Erythroblast (primary cell): ENCODE measurements at places on chromosomes 2 and 18.

DNA sequence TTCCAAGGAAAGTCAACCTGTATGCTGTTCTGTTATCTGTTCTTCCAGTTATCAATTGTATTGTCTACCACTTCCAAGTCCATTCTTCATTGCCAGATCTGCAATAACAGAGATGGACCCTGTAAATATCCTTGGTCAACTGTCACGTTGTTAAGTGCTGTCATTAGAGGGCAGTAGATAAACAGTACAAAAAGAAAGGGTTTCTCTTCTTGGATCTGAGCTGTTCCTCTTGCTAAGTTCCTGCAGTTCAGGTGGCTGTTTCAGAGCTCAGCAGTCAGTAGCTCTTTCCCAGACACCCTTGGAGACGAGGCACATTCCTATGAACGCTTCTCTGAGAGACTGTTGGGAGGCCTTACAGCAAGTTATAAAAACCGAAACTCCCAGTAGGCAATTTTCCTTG is 957.1 kb upstream of the CHAC2 start:
- no peak for DNase-seq

GRCh38 chr2:120313695-120314615 is 32.0 kb upstream of the INHBB start:
- no peak for DNase-seq

- DNase-seq: no peak
These were observed 87.4 kb downstream of the MDH1 start for GRCh38 chr2:63676135-63676534.

DNA sequence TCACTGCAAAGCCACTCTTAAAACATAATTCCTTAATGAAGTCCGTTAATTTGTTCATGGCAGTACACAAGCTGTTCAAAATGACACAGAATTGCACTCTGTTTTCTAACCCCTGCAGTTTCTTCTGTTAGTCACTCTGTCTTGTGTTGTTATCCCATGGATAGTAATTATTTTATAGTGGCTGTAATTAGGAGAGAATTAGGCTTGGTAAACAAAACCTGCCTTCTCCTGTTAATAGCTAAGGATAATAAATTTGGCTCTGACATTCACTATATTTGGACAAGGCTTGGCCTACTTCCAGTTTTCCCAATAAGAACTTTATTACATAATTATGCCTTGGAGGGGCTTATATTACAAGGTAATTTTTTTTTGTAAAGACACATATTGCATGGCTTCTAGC is 330.3 kb upstream of the FIGN start:
- no peak for DNase-seq

DNA sequence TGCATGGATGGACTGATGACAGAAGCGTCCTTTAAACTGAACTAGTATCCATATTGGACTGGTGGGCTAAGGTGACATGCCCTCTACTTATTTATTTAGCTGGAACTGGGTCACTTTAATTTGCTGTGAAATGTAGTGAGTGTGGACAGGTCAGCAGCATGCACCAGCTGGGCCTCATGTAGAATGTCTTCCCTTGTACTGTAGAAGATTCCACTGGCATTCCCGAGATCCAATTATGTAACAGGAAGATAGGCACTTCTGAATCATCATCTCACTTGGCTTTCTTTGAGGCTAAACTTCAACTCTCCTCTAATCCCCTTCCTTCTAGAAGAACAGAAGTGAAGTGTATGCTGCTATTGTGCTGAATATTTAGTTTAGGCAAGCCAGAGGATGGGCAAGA is 296.2 kb downstream of the SLC8A1 start:
- DNase-seq: no peak

DNA sequence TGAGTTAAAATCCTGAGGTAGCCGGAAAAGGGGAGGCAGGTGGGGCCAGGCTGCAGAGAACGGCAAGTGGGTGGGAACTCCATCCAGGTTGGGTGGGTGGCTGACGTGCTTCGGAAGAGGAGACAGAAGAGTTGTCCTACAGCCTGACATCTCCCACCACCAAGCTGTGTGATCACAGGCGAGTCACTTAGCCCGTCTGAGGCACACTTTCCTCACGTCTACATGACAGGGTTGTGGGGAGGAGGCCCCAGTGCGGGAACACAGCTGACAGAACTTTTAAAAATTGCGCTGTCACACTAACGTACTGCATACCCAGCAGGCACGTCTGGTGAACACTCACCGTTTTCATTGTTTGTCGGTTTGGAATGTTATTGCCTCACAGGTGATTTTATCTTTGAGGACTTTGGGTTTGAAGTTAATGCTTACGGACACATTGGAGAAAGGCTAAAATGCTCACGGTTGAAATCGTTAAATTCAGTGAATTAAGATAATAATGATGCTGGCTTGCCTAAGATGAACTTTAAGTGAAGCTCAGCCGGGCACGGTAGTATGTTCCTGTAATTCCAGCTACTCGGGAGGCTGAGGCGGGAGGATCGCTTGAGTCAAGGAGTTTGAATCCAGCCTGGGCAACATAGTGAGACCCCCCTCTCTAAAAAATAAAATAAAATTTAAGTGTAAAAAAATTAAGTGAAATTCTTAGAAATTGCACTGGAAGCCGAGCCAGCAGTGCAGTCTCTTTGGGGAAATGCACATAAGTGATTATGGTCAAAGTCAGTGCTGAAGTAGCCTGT is 8.9 kb downstream of the EMILIN2 start:
- no peak for DNase-seq

DNA sequence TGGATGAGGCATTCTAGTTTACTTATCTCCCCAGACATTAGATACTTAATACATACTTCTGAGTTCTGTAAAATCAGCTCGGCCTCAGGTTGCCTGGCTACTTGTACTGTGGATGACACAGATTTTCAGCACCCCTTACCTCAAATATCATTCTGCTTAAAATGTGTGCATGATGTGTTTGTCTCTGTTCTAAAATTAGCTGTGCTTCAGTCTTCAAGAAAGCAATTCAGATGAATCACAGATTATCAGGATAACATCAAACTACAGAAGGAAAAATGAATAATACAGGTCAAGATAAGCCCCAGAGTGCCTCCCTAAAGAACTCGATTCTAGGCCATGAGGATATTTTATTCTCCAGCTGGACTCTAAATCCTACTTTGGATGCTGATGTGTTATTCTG is 21.3 kb upstream of the MAPRE2 start:
- DNase-seq: no peak

DNA sequence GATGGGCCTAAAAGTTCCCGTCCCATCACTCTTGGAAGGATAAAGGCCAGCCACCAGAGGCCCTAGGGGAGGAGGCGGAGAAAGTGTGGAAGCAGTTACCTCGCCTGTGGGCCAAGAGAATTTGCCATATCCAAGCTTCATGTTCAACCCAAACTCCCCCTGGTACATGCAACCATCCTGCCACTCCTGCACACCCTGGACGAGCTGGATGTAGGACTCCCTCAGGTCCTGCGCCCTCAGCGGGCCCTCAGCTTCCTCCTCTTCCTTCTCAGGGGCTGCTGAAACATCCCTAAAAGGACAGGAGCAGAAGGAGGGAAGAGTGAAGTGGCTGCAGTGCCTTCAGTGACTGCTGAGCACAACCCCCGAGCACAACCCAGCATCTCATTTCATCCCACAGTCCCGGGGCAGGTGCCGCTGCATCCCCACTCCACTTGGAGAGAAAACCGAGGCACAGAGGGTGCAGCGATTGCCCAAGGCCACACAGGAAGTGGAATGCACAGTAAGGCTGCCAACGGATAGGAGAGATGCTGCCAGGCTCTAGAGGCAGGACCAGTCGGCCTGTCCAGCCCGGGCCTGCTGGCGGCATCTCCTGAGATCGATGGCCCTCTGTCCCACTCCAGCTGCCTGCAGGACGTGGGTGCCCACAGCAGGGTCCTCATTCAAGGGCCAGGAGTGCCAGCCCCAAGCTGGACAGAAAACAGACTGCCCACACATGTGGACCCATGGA is 2.9 kb downstream of the ANKMY1 start:
- DNase-seq: no peak

DNA sequence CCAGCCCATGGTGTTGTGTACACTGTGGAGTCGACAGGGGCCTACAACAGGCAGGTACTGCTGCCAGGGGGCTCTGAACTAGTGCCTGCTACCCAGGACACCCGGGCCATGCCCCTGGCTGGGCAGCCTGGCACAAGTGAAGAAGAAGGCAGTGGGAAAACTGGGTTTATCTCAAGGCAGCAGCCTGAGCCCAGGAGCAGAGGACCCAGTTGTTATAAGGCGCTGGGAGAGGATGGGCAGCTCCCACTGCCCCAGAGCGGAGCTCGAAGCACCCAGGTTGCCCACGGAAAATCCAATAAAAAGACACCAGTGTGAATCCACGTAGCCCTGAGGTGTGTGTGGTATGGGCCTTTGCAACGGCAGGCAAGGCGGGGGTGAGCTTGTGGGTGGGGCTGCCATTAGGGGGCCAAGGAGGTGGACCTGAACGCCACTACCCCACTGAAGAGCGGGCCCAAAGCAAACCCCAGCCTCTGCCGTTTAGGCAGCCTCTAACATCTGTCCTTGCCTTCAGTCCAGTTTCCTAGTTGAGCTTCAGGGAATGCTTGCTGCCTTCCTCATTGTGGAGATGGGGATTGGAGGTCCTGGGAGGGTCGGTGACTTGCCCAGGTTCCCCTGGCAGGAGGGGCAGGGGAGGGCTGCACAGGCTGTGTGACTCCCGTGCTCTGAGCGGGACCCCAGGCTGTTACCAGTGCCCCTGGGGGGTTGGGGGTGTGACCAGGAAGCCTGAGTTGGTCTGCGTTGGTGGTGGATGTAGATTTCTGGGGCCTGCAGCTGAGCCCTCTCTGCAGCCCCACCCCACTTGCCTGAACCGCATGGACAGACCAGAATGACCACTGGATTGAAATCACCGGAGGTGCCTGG is 16.0 kb downstream of the ARID5A start:
- DNase-seq: no peak

DNA sequence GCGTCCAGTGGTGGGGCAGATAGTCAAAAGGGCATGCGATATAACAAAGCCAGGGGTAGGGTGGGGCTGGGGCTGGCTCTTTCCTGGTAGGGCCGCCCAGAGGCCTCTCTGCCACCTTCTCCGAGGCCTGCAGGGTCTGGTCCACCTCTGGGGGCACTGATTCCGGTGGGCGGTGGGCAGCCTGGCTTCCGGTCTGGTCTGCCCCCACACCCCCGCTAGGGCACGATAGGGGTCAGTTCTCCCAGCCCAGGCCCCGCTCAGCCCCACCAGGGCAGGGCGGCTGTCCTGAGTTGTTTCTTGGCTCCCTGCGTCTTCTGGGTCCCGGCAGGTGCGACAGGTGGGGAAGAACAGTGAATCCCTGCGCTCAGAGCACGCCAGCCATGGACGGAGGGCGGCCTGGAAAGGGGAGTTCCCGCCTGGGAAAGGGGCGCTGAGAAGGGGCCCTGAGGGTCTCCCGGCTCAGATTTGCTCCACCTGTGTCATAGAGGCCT is 707 bp upstream of the ERFE start:
- DNase-seq: no peak

DNA sequence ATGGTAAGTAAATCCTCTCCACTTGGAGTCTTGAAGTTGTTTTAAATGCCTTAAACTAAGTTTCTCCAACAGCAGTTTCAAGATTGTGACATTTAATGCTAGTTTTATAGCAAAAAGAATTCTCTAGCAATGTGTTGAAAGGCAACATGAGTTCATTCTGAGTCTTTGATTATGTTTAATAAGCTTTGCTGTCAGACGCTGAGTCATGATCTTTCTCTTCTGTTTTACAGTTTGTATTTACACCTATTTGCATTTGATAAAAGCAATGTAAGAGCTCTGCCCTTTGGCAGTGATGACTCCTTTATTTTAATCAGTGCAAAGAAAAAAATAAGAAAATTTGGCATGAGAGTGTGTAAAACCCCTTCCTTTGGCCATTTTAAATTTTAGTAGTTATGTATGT is 497.7 kb downstream of the STK39 start:
- no peak for DNase-seq

DNA sequence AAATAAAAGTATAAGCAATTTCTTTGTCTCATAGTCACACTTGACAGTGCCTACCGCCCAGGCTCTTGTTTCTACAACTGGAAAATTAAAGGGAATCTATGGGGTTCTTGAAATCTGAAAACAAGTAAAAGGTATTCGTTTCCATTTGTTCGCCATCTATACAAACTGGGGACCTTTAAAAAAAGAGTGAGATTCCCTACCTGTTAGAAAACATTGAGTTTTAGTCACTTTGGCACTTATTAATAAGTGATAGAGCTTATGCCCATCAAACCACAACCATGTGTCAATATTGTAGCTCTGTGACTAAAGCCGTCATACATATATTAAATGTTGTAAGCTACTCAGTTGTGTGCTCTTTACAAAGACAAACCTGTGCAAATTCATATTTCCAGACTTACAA is 13.2 kb downstream of the FN1 start:
- no peak for DNase-seq

GRCh38 chr18:35164133-35164532 is 76.7 kb upstream of the ZNF397 start:
- no peak for DNase-seq

DNA sequence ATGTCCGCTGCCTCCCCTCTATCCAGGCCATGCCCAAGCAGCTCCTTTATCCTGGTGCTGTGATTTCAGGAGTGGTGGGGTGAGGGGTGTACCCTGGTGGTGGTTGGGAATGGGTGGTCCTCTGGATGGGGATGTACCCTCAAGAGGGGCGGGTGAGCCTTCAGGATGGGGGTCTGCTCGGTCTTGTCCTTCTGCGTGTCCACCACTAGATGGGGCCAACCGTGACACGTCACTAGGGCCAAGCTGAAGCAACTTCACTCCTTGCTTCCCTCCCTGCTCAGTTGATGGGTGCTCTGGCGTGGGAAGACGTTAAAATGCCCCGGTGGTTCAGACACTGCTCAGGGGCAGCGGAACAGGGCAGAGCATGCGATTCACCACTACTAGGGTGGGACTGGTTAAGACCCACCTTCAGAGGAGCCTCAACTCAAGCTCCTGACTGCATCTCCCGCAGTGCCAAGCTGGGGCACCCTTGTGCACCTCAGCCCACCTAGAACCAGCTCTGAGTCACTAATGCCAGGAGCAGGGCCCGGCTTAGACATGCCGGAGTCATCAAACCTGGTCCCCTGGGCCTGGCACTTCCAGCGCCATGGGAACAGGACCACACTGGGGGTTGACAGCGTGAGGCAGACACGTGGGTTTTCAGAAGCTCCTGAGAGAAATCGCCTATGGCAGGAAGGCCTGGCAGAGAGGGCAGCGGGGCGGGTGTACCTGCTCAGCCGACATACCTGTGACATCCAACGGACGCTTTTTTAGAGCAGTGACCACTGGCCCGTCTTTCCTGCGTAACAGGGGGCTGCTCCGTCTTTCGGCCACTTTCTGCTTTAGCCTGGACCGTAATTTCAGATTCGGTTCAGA is 256.7 kb downstream of the HDAC4 start:
- DNase-seq: peak; percentile 27

- no peak for DNase-seq
These were observed 16.2 kb downstream of the SETBP1 start for GRCh38 chr18:44696892-44697291.

- no peak for DNase-seq
These were observed 22.4 kb upstream of the SLC25A52 start for GRCh38 chr18:31783059-31783458.

- DNase-seq: no peak
These were observed 87.3 kb downstream of the ALK start for GRCh38 chr2:29834036-29834540.
